Stimulated activated CD8-positive, alpha-beta memory T cell treated with anti-CD3 and anti-CD28 coated beads, Interleukin-4, amount 100 ng/mL, for 1 hour (primary cell): ENCODE measurements at places on chromosomes 5 and 9.

DNA sequence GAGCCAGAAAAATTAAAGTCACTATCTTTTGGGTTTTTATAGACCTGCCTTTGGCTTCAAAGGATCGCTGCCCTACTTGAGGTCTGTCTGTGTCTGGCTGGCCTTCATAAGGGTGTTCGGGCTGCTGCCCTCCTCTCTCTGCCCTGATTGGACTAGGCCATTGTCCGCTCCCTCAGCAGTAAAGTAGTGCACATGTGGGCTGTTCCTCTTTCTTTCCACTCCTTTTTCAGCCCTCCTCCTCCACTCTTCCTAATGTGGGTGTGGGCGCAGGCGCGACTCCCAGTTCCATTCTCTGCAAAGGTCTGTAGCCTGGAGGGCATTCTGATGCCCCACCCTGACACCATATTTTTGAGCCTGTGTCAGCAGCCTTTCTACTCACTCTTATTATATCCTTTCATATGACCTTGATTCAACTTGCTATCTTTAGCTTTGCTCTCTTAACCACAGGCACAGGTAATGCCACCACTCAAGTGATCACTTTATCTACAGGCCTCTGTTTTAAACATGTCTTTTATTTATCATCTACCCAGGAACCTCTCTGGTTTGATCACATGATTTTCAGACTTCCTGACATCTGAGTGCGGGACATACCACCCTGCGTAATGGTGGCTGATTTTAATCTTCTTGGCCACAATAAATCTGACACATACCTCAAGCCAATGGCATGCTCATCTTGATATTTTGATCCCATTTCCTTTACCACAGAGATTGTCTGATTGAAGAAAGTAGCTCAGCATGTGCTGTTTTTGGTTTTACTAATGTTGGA lies 144.5 kb downstream of the AOPEP start:
- DNase-seq, result peak; percentile 7

DNA sequence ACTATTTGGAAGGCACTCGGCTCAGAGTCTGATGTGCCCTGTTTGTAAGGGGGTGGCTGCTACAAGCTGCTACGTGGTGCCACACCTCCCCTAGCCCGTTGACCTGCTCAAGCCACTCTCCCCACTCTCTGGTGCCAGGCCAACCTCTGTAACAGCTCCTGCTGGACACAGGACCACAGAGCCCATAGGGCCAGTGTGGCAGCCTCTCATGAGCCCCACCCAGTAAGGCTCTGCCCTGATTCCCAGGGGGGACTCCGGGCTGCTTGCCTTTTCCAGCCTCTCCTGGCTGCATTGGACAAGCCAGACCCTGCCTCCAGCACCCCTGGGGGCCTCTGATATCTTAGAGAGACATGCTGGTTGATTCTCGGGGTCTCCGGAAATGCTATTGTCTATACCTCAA lies 53.3 kb upstream of the ANGPTL2 start:
- DNase-seq, result no peak

DNA sequence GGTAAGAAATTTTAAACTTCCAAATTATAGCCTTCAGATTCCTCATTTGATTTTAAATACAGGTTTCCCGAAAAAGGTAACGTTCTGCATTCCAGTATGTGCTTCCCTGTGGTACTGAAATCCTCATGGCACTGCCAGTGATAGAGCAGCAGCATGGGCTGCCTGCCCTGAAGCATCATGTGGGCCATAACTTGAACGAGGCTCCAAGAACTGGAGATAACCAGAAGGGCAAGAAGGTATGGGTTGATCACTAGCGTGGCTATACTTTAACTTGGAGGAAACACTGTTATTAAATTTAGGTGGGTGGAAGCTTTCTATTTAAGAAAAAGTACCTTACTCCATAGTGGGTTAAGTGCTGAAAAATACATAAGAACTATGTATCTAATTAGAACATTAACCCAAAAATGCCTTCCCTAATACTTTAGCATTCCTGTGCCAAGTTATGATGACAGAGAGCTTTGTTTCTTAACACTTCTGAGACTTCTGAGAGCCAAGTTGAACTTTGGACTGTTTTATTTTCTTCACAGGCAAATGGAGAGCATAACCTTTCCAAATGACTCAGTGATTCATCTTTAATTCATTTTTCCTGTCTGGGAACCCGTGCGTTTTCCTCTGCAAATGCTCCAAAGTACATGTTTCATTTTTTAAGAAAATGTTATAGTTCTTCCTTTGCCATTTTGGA lies 191.5 kb upstream of the GNA14 start:
- DNase-seq, result no peak

GRCh38 chr5:145775411-145775810 lies 59.7 kb downstream of the PRELID2 start:
- no peak for DNase-seq

DNA sequence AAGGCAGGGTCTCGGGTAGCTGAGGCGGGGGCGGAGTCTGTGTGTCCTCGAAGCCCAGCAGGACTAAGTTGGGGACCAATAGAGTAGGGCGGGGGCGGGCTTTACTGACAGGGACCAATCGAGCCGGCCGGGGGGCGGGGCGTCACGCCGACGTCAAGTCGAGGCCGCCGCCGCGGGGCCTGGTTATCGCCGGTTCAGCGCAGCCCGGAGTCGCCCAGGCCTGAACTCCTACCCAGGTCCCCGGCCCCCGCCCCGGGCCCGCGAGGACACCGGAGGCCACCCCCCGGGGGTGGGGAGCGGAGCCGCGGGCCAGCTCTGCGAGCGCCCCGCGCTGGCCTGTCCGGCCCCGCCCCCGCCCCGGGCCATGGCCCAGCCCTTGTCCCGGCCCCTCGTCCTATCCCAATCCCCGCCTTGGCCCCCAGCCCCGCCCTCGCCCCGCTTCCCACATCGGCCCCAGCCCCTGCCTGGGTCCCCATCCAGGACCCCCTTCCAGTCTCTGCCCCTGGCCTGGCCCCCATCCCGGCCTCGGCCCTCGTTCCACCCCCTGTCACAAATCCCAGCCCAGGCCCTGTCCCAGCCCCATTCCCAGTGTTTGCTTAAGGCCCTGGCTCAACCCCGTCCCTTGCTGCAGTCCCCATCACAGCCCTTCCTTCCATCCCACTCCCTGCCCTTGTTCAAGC lies at the start of gene TMEM8B:
Gene TMEM8B, plus strand, starts transcription at position 145 of the 680 bp plus-strand sequence. Its CDS starts 220 bp downstream, at position 365.
- peak; percentile 89 for DNase-seq

GRCh38 chr9:9892217-9892616 lies 720.6 kb downstream of the PTPRD start:
- DNase-seq, result no peak

GRCh38 chr5:7245121-7245651 lies 150.8 kb upstream of the ADCY2 start:
- no peak for DNase-seq

- no peak for DNase-seq
These were observed 2.5 kb downstream of the SLC6A18 start for GRCh38 chr5:1227667-1228066.

DNA sequence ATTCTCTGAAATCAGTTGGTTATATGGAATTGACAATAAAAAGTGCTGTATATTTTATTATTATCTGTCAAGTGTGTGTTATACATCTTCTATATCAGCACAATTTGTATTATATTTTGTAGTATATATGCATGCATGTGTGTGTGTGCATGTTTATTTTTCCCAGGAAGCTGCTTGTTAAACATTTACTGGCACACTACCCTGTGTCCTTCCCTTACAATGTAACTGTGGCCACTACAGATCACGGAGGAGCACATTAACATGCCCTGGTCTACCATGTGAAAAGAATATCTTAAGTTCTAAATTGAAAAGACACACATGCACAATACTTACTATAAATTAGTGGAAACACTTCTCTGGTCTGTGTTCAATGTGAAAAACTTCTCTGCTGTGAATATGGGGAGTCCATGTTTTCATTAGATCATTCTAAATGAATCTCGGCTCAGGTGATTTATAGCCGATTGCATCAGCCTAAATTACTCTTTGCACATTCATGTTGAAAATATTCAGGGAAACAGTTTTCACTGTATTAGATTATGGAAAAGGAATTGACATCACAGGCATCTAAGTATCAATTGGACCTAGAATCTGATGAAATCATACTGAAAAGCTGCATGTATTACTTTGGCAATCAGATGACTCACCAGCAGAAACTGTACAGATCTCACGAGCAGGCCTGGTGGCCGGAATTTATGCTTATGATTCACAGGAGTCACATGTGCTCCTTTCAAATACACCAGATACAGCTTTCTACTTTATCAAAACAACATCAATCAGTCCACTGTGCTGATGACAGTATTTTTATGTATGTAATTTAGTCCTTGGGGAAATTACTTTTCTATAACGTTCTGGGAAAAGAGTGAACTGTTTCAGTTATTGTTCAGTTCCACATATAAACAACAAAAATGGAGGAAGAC lies 39.4 kb downstream of the LURAP1L start:
- DNase-seq, result no peak
